ENCODE measurements at places on chromosomes 7 and 10.

DNA sequence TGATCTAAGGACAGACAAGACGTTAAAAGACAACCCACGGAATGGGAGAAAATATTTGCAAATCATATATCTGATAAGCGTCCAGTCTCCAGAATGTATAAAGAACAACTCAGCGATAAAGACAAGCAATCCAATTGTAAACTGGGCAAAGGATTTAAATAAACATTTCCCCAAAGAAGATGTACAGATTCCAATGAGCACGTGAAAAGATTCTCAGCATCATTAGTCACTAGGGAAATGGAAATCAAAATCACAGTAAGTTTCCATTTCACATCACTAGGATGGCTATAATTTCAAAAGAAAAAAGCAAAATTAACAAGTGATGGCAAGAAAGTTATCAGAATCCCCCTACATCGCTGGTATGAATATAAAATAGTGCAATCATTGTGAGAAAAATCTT is 316.1 kb downstream of the SFMBT2 start:
- DNase-seq: peak; percentile 14

- no peak for DNase-seq
Observed at GRCh38 chr7:142488842-142489241, 231.0 kb upstream of the PRSS58 start.

GRCh38 chr10:120272350-120272749 is 184.7 kb upstream of the PLPP4 start:
- DNase-seq: no peak

DNA sequence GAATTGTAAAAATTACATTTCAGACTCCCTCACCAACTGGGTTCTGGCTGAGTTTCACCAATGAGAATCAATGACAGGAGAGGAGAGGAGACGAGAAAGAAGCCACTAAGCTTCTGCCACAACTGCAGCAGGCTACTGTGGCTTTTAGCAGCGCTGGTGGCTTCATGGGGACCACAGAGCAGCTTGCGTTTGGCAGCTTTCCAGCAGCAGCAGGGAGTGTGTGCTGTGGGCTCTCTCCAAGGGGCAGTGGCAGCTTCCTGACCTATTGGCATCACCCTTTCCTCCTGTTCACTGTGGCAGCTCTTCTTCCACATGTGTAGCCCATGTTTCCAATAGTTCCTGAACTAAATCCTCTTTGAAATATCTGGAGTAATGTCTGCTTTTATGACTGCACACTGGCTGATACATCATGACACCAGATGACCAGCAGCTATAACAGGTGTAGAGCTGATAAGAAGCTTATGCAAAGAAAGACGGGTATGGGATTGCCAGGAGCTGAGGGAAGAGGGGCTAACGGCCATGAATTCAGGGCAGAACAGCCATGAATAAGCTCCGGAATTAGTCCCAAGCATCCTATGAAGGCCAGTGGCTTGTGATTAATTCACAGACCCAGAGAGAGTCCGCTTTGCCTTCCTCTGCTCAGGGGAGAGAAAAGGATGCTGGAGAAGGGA is 46.8 kb downstream of the KCNH2 start:
- DNase-seq: no peak

DNA sequence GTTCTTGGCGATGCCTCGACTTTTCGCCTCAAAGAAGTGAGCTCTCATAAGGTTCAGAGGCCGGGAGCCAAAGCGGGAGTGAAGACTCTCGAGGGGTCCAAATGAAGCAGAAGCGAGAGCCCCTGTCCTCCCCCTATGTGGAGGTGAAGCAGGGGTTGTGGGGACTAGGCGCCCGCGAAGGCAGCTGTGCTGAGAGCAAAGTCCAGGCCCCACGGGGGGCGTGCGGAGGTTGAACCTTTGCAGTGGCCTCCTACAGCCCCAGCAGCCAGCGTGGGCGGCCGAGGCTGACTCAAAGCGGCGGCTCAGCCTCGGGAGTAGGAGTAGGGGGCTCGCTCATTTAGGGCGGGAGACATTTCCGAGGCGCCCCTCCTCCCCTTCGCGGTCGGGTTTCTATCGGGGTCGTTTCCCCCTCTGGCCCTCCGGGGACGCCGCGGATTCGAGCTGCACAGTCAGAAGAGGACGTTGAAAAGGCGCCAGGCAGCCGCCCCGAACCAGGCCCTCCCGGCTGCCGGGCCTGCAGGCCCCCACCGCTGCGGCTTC is 553 bp upstream of the ADD3 start:
- DNase-seq: no peak

DNA sequence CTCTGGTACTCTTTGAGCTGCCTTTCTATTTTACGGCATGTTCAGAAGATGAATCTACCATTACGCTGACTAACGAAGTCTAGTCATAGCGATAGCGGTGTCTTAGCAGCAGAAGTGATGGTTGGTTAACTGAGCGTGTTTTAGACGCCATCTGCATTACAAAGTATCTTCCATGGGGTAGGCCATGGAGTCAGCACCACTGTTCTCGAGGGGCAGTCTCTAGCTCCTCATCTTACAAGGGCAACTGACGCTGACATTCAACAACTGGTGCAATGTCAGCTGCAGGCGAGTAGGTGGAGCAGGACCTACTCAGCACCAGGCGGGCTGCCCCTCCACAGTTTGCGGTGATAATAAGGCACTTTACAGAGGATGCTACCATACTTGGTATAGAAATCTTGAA is 88.7 kb downstream of the ADARB2 start:
- DNase-seq: no peak

GRCh38 chr10:97003151-97003803 is 171.2 kb downstream of the LCOR start:
- DNase-seq: no peak

DNA sequence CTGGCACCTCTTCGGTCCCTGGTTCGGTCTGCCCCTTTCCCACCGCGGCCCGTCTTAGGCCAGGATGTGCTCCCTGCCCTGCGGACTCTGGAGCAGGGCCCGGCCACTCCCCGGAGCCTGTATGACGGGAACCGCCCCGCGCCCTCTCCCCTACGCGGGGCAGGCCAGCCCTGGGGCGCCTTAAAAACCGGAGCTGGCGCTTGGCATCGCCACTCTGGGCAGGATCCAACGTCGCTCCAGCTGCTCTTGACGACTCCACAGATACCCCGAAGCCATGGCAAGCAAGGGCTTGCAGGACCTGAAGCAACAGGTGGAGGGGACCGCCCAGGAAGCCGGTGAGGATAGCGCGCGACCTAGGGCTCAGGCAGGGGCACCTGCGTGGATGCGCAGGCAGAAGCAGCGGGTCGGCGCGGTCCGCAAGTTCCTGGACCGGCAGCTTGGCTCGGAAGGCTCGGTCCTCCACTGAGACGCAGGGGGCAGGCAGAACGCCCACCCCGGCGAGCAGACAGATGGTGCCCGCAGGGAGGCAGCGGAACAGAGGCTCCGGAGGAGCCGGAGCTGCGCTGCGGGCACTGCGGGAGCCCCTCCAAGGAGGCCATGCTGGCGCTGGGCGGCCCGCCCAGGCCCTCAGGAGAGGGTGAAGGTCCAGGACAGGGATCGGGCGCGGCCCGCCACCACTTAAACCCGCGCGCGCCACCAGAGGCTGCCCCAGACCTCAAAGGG is at the start of gene ADIRF:
Gene ADIRF, plus strand, starts transcription at position 212 of the 723 bp plus-strand sequence. Its CDS starts 63 bp downstream, at position 275.
- DNase-seq: no peak

DNA sequence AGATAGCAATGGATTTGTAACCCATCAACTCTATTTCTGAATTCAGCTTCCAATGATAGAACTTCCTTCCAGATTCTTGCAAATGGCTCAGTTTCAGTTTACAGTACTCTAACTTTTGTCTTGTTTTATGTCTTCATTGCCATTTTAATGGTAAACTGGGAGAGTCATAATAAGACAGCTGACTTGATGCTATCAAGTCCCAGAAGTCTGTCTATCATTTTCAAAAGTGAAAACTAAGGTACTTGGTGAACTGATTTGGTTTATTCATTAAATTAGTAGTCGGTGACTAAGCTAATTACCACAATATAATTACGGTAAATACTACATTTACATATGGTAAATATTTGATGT is 25.0 kb downstream of the RTKN2 start:
- no peak for DNase-seq

DNA sequence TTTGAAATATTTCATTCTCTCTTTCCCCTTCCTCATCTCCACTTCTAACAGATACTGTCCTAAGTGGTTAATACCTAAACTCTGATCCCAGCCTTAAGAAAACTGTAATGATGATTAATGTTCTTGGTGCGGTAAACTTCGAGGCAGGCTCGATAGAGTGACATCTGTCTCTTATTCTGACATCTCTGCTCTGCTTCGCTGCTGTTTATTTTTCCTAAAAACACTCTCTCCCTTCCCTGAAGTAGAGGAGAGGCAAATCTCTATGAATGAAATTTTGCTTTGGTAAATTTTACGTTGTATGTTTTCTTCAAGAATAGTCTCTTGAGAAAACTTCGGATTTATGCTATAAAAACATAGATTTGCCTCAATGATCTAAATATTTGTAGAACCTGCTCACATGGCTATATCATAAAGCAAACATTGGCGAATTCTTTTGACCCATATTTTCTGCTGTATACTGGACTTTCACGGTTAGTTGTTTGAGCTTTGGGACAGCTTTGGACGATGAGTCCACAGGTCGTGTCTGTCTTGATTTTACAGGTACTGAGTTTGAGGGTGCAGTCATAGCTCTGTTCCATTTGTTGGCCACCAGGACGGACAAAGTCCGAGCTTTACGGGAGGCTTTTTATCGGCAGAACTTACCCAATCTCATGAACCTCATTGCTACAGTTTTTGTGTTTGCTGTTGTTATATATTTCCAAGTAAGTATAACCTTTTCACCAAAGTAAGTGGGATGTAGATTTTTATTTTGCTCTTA is 27.1 kb downstream of the SEC61A2 start:
- DNase-seq: no peak

Measured in mesenchymal stem cell (in vitro differentiated cells and primary cell).